ENCODE measurements at places on chromosomes 16 and 17.

DNA sequence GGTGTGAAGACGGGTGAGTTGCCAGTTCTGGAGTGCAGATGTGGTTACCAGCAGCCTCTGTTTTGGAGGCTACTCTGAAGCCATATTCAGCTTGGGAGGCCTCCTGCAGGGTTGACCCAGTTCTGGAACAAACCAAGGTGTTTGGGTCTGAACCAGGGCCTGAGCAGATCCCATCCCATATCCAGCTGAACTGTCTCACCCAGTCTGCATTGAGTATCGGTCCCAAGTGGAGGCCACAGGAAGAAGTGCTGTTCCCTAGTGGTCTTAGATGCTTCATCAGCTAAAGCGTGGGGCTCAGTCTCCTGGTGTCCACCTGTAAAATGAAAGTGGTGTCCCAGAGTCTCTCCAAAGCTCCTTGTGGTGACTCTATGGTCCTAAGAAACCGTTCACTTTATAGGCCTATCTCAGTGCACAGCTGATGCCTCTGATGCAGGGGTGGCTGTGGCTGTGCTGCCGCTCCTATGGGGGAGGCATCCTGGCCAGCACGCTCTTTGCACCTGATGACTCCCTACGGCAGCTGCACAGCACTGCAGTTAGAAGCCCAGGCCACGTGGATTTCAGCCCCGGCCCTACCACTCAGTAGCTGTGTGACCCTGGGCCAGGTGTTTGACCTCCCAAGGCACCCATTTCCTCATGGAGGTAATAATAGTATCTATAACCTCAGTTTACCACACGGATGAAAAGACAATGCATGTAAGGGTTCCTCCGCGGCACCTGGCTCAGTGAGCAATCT is 21.0 kb downstream of the CBX4 start:
- no peak for DNase-seq

DNA sequence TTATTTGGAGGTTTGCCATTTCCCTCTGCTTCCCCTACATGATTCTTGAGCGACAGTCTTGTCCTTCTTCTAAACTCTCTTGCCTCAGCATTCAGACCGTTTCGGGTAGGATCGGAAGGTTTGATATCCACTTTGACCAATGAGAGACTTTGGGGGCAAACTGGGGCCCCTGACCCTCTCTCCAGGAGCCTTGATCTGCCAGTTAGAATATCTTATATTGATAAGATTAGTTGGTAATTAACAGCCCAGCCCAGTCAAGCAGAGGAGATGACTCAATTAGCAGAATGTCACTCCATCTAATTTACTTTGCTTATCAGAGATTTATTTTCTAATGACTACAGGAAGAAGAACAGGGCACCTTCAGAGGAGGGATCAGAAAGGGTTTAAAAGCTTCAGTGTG is 532.8 kb downstream of the XYLT1 start:
- no peak for DNase-seq

DNA sequence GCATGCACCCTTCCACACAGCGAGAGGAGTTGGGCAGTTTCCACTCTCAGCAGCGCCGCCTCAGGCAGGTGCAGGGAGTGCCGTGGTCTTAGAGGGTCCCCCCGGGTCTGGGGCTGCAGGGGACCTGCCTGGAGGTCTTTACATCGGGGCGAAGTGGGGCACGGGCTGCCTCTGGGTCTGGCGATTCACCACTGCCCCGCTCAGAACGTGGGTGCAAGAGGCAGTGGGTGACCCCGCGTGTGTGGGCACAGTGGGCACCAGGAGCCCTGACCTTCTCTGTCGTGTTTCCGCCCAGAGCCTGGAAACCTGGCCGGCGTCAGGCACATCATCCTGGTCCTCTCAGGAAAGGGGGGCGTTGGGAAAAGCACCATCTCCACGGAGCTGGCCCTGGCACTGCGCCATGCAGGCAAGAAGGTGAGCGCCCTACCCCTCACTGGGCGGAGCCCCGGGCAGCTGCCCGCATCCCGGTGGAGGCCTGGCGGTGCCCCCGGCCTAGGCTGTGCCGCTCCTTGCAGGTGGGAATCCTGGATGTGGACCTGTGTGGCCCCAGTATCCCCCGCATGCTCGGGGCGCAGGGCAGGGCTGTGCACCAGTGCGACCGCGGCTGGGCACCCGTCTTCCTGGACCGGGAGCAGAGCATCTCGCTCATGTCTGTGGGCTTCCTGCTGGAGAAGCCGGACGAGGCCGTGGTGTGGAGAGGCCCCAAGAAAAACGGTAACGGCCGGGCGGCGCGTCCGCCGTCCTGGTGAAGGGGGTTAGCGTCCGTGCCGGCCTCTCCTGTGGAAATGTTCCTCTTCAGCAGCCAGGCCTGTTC is 3.7 kb downstream of the NUBP2 start:
- DNase-seq = no peak

DNA sequence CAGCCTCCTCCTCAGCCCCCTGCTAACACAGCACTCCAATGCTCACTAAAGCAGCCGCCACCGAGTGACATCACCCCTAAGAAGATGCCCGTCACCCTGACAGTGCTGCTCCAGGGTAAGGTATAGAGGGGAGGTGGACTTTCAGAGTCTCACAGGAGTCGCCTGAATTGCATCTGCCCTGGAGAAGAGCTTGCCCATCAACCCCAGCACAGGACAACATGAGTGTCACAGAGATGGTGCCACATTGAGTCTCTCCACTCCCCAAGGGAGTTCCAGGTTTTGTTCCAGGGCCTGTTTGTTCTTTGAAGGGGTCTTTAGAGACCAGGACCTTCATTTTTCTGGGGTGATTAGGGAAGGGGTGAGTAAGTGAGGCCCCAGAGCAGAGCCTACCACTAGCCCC is 2.2 kb upstream of the P2RX5 start:
- DNase-seq = no peak

- no peak for DNase-seq
Measured at GRCh38 chr16:53737552-53737951, 33.6 kb downstream of the FTO start.

GRCh38 chr17:55825213-55825612 is 74.4 kb downstream of the PCTP start:
- no peak for DNase-seq
